Osteocyte (in vitro differentiated cells): ENCODE measurements at places on chromosomes 3 and 15.

DNA sequence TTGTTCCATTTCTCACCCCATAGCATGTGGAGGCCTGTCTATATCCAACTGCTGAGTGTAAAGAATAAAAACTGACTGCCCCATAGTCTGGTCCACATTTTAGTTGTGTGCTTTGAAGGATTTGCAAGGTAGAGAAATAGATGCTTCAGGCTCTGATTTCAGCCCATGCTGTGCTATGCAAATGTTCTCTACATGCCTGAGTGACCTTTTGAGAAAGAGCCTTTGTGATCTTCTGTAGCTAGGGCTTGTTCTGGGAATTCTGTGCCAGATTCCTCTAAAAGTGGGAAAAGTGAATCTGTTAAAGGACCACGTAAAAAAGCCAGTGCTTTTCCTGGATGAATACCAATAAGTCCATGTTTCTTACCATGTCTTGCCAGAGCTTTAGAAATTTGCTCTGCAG lies 5.2 kb downstream of the KCTD6 start:
- DNase-seq = no peak

DNA sequence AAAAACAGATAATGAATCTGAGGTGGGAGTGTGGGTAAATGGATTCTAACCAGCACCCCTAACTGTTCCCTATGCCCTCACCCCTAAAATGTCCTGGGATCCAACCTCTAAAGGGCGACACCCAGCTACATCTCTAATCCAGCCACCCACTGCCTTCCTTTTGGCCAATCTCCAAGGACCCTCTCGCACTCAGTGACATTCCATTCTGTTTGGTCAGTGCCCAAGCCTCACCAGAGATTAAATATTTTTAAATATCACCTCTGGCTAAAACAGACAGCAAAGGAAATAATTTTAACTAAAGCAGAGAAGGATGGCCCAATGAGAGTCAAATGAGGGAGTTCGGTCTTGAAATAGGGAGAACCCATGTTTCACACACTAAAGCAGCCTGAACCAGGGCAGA lies 19.9 kb upstream of the SCN10A start:
- no peak for DNase-seq

- no peak for DNase-seq
Observed at GRCh38 chr3:146130881-146131371, 30.1 kb downstream of the PLOD2 start.

DNA sequence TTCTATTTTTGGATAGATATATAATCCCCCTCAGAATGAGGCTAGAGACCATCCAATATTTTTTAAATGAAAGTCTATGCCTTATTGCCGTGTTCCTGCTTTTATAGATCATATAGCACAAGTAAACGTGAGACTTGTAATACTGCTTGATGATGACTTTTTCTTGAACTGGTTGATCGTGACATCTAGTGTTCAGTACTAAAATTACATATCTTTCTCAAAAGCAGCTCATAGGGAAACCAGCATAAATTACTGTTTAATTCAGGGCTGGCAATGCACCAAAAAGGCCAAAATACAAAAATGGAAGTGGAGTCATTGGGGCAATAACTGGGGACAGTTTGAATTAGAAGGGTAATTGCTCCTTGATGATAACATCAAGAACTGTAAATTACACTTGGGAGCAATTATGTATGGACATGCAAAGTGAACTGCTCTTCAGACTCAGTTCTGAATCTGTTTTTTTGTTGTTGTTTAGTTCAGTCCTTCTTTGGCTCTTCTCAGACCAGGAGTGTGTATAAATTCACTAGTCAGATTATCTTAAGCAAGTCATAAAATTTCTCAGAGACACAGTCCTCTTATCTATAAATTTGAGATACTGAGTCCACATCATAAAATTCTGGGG lies 325.3 kb downstream of the THSD4 start:
- no peak for DNase-seq

DNA sequence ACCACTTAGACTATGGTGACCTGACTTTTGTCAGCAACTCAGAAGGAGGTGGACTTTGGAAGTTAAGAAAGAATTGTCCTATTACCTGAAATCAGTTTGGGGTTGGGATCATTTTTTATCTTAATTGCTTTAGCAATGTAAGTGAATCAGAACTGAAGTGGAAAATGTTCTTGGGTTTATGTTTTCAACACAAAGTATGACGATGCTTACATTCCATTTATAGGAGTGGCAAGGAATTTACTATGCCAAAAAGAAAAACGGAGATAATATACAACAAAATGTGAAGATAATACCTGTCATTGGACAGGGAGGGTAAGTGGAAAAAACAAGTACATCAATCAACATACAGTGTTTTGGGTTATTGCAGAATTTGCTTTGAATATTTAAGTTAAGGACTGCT lies 116.1 kb downstream of the PDE8A start:
- DNase-seq = no peak

DNA sequence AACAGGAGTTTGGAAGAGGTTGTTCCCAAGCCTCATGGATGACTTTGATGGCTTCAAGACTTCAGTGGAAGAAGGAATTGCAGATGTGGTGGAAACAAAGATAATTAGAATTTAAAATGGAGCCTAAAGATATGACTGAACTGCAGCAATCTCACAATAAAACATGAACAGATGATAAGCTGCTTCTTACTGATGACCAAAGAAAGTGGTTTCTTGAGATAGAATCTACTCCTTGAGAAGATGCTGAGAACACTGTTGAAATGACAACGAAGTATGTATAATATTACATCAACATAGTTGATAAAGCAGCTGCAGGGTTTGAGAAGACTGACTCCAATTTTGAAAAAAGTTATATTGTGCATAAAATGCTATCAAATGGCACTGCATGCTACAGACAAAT lies 21.2 kb downstream of the MYO9A start:
- no peak for DNase-seq

- no peak for DNase-seq
Observed at GRCh38 chr3:191412759-191413158, 48.2 kb upstream of the PYDC2 start.

DNA sequence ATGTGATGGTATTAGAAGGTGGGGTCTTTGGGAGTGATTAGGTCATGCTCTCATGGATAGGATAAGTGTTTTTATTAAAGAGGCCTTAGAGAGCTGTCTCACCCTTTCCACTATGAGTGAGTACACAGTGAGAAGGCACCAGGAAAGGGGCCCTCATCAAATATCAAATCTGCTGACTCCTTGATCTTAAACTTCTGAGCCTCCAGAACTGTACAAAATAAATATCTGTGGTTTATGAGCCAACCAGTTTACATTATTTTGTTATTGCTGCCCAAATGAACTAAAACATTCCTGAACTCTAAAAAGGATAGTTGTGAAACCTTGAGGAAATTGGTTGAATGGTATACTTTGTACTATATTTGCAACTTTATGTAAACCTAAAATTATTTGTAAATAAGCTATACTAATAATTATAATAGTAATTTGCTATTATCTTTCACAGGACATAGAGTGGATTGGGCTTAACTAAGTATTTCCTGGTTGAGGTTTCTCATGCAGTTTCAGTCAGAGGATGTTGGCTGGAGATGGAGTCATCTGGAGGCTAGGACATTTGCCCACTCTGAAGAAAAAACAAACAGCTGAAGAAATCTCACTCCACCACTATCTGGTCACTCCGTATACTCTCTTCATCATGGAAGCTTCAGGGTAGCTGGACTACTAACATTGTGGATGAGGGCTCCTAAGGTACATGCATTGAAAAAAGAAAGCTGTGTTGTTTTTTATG lies 1068.6 kb upstream of the CADM2 start:
- DNase-seq = no peak

- DNase-seq = no peak
Observed at GRCh38 chr3:190182418-190183043, 61.8 kb upstream of the P3H2 start.

DNA sequence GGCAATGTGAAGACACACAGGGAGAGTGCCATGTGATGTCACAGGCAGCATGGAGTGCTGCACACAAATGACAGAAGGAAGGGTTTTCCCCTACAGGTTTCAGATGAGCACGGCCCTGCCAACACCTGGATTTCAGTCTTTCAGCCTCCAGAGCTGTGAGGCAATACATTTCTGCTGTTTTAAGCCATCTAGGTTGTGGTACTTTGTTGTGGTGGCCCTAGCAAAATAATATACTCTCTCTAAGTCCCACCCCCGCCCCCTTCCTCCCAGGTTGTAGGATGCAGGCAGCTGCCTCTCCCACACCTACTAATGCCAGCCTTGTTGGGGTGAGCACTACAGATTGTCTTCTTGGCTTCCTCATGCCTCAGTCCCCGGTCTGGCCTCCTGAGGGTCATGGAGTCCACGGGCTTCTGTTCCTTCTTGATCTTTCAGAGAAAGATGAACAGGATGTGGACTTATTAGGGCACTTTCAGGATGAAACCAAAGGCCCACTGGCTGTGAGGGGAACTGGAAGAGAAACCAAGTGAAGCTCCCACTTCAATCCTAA lies 180.0 kb downstream of the CD47 start:
- DNase-seq = no peak

DNA sequence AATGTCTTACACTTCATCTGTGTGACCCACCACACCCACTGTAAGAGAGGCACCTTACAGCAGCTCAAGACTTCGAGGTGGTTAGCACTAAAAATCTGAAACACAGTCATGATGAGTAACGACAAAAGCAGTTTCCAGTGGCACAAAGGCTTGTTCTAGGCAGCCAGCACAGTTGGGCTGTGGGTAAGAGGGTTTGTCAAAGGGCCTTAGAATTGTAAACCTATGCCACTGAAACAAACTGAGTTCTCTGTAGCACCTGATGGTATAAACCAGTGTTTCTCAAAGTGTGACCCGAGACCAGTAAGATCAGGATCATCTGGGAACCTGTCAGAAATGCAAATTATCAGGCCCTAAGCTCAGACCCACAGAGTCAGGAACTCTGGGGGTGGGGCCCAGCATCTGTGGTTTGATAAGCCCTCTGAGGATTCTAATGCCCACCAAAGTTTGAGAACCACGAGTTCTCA lies 36.5 kb downstream of the DAPK2 start:
- DNase-seq = no peak

DNA sequence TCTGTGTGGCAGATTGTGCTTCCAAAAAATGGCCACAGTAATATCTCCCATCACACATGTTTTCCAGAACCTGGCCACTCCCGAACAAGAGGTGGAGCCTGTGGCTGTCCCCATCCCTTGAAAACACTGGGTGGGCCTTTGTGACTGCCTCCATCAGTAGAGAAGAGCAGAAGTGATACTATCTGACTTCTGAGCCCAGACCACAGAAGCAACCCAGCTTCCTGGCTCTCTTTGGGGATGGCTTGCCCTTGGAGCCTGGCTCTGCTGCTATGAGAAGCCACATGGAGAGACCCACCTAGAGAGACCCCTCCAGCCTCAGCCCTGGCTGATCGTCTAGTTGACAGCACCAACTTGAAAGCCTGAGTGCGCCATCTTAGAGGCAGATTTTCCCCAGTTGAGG lies 39.8 kb upstream of the CMTM8 start:
- no peak for DNase-seq

GRCh38 chr15:63752075-63752684 lies 81.6 kb downstream of the HERC1 start:
- DNase-seq = no peak

DNA sequence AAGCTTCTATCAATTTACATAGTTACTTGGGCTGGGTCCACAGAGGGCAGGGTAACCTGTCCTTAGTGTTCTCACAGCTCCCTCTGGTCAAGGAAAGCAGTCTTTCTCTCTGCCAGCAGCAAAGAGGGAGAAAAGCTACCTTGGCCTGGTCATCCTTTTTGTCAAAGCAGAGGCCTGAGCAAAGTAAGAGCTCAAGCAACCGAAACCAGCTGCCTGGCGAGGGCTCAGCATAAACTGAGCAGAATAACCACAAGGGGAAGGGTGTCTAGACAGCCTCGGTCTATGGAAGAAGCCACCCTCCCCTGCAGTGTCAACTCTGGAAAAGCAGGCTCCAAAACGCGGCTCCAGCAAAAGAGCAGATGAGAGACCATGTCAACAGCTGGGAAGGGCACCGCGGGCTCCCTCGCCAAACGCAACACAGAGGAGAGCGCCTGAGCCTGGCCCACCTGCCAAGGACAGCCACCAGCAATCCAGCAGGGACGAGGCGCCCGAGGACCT lies 17.4 kb downstream of the LRIG1 start:
- no peak for DNase-seq

GRCh38 chr3:10238345-10239183 lies 9.7 kb upstream of the TATDN2 start:
- no peak for DNase-seq

DNA sequence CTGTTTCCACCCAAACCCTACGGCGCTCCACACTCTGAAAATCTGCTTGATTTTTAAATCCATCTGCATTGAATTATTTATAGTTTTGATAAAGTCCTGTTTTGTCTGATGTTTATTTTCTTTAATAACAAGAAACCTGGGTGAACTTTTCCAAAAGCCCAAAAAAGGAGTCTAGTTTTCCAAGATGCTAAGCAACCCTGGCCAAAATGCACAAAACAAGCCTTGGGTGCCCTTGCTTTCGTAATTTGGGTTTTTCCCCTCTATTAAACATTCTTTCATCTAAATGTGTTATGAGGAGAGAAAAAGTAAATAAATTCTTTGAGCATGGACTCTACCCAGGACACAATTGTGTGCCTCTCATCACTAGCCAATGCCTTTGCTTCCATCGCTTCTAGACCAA lies 468.9 kb downstream of the MCTP2 start:
- no peak for DNase-seq

GRCh38 chr3:57939775-57940174 lies 68.4 kb upstream of the FLNB start:
- peak; percentile 40 for DNase-seq

DNA sequence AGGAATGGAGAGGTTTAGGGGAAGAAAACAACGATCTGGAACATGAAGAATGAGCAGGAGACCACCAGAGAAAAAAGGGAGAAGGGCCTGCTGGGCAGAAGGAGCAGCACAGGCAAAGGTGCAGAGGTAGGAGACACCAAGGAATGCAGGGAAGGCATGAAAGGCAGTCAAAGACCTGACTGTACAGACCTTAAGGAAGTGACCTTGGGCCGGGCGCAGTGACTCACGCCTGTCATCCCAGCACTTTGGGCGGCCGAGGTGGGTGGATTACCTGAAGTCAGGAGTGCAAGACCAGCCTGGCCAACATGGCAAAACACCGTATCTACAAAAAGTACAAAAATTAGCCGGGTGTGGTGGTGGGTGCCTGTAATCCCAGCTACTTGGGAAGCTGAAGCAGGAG lies 157.7 kb upstream of the ATP10A start:
- no peak for DNase-seq

DNA sequence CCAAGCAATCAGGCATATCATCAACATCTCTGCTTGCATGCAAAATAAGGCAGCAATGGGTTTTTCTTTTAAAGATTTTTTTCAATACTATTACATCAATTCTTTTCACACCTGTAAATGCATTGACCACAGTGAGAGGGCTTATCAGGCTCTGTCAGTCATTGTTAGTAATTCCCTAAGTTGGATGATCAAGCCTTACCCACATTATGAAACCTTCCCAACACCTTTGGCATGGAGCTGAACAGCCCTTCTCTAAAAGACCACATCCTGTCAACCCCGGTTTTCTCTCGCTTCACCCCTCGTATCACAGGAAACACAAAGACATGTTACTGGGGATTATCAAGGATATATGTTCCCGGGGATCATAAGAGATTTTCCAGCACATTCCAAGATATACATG lies 135.2 kb upstream of the SLC24A5 start:
- DNase-seq = no peak
